ENCODE measurements at places on chromosomes 1 and 21.
A peak's percentile ranks its signal among the peaks of the same experiment; 100 is the strongest.

GRCh38 chr1:2555634-2556276 lies 416 bp upstream of the TNFRSF14 start:
- DNase-seq: no peak

- no peak for DNase-seq
Measured at GRCh38 chr1:33459691-33460090, 12.8 kb upstream of the ZSCAN20 start.

- no peak for DNase-seq
Measured at GRCh38 chr1:183476081-183476480, 3.8 kb downstream of the SMG7 start.

- no peak for DNase-seq
Measured at GRCh38 chr1:46595127-46595526, 8.9 kb downstream of the MKNK1 start.

- DNase-seq: no peak
Measured at GRCh38 chr1:47887060-47887459, 110.1 kb downstream of the TRABD2B start.

GRCh38 chr1:113692824-113693431 lies 66.4 kb downstream of the PHTF1 start:
- no peak for DNase-seq

- DNase-seq: no peak
Measured at GRCh38 chr1:29433830-29434229, 197.5 kb downstream of the PTPRU start.

- DNase-seq: no peak
Measured at GRCh38 chr1:207497941-207498340, 2.0 kb downstream of the CR1 start.

- DNase-seq: no peak
Measured at GRCh38 chr1:187689129-187689528, 860.4 kb downstream of the PLA2G4A start.

- no peak for DNase-seq
Measured at GRCh38 chr1:17251246-17251645, 2.3 kb downstream of the PADI3 start.

DNA sequence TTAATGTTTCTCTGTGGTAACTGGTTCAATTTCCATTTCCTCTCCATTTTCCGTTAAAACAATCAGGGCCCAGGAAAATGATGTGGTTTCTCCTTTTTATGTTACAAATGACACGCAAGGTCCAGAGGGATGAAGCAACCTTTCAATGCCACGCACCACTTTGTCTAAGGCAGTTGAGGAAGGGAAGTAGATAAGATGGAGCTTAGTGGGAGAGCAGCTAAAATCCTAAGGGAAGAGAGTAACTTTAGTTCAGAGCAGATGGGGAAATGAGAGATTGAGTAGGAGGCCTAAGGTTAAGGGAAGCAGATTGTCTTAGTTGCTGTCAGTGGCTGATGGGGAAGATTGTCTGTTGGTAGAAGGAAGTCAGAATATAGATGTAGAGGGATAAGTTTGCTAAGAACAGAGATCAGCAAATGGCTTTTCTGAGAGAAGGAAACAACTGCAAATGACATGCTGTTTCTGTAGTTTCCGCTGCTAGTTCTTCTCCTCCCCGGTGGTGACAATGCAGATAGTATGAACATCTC lies 660 bp downstream of the CD1C start:
- DNase-seq: no peak

GRCh38 chr1:53413175-53414001 lies 45.8 kb upstream of the DMRTB1 start:
- no peak for DNase-seq

DNA sequence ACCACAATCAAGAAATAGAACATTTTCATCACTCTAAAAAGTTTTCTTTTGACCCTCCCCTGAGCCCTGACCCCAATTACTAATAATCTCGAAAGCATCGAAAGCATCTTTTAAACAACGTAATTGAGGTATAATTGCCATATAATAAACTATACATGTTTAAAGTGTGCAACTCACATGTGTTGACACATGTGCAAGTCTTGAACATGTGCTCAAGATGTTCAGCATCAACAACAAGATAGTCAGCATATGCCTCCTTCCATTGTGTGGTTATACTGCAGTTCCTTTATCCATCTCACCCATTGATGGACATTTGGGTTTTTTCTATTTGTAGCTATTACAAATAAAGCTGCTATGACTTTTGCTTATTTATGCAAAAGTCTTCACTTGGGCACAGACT lies 90.7 kb downstream of the RIPK4 start:
- DNase-seq: no peak

DNA sequence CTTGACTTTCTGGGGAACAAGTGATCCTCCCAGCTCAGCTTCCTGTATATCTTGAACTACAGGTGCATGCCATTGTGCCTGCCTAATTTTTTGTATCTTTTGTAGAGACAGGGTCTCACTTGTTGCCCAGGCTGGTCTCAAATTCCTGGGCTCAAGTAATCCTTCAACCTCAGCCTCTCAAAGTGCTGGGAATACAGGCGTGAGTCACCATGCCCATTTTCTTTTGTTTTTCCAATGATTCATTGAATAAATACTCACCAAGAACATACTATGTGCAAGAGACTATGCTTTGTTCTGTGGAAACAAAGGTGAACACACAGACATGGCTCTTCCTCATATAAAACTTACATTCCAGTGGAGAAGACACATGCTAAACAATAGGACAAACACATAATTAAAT lies 407.8 kb upstream of the DAB1 start:
- DNase-seq: no peak

DNA sequence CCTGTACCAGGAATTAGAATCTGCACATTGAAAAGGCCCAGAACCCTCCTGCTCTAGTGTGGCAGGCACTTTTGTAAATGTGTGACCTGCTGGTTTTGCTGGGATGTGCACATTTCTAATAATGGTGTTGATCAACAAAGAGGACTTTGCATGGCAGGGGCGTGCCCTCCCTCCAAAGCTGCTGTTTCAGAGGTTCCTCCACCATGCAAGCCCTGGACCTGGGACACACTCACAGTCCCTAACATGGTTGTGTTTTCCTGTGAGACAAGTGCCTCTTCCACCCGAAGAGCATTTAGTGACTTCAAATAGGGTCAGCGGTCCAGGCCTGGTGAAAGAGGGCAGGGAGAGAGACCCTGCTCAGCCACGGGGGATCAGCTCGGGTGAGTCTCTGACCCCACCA lies 28.1 kb downstream of the TENT5C start:
- no peak for DNase-seq

DNA sequence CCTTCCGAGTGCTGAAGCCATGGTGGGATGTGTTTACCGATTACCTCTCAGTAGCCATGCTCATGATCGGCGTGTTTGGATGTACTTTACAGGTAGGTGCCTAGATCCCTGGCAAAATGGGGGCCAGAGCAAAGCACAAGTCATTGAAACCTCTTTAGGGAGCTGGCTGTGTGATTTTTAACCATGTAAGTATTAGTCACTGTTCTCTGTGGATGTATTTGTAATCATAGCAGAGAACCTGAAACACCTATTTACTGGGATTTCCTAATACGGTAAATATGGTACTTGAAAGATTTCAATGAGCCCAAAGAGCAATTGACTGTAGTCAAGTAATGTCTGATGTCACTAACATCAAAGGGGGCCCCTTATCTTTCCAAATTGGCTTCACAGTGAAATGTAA lies 53.6 kb downstream of the LRRC8C start:
- DNase-seq: no peak

DNA sequence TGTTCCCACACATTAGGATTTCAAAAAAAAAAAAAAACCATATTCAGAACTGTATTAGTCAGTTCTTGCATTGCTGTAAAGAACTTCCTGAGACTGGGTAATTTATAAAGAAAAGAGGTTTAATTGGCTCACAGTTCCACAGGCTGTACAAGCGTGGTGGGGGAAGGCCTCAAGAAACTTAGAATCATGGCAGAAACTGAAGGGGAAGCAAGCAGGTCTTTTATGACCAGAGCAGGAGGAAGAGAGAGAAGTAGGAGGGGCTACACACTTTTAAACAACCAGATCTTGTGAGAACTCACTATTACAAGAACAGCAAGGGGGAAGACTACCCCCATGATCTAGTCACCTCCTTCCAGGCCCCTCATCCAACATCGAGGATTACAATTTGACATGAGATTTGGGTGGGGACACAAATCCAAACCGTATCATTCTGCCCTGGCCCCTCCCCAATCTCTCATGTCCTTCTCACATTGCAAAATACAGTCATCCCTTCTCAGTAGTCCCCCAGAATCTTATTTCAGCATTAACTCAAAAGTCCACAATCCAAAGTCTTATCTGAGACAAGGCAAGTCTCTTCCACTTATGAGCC lies 51.8 kb downstream of the POU2F1 start:
- DNase-seq: no peak

GRCh38 chr1:7899741-7900140 lies 40.9 kb downstream of the TNFRSF9 start:
- no peak for DNase-seq

- DNase-seq: no peak
Measured at GRCh38 chr1:226820941-226821718, 49.3 kb upstream of the PSEN2 start.

- no peak for DNase-seq
Measured at GRCh38 chr1:242556759-242557158, 32.3 kb upstream of the PLD5 start.

- DNase-seq: no peak
Measured at GRCh38 chr1:25675729-25676476, 59.3 kb downstream of the MAN1C1 start.

- DNase-seq: no peak
Measured at GRCh38 chr1:39328095-39328494, 123.6 kb downstream of the MACF1 start.

DNA sequence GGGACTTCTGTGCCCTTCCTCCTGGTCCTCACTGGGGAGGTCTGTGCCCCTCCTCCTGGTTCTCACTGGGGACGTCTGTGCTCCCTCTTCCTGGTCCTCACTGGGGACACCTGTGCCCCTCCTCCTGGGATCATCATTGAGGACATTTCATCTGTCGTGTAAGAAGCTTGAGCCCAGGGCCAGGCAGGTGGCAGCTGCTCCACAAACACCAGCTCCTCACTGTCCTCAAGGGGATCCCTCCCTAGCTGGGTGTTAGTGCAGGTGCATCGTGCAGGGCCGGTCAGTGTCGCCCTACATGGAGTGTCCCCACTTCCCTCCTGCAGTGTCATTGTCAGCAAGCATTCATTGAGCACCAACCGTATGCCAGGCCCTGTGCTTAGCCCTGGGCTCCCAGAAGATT lies 312.7 kb downstream of the PTPRU start:
- no peak for DNase-seq

DNA sequence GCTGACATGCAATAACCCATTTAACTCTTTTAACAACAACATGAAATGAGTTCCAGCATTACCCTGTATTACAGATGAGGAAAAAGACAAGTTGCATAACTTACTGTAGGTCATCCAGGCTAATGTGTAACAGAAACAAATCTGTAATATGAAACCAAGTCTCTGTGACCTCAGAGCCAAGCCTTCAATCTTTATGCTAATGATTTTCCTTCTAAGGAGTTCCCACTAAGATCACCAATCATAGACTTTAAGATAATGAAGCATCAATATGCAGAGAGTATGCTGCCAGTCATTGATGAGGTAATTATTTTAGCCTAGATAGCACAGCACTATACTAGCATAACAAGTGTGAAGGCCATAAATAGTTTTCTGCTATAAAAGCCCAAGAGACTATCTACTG lies 35.6 kb upstream of the RNPC3 start:
- no peak for DNase-seq

GRCh38 chr1:31620631-31621497 lies 3.4 kb downstream of the HCRTR1 start:
- no peak for DNase-seq

GRCh38 chr1:231591466-231591865 lies 35.1 kb upstream of the DISC1 start:
- no peak for DNase-seq

GRCh38 chr1:153548722-153549688 lies at the start of gene S100A3:
TSS of gene S100A3 (minus strand) at chr1:153549258. CDS start at chr1:153548485, 773 bp downstream.
- no peak for DNase-seq

GRCh38 chr1:205670611-205671430 lies 9.5 kb downstream of the SLC45A3 start:
- no peak for DNase-seq

GRCh38 chr1:196557797-196558196 lies 50.4 kb downstream of the KCNT2 start:
- no peak for DNase-seq

GRCh38 chr1:187168297-187168696 lies 339.5 kb downstream of the PLA2G4A start:
- no peak for DNase-seq

DNA sequence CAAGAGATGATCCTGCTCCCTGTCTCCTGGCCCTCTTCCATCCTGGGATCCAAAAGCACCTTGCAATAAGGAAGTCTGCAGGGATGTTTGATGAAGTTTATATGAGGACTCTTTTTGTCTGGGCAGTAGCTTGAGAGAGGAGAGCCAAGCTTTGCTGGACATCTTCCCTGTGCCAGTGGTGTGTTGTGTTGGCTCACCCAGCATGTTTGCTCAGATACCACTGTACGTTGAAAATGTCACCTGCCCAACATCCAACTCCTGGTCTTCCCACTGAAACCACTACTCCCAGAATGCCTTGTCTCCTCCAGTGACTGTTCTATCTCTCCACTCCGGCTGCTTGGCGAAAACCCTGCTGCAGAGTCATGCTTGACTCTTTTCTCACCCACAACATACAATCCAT lies 12.8 kb downstream of the CDK18 start:
- no peak for DNase-seq

DNA sequence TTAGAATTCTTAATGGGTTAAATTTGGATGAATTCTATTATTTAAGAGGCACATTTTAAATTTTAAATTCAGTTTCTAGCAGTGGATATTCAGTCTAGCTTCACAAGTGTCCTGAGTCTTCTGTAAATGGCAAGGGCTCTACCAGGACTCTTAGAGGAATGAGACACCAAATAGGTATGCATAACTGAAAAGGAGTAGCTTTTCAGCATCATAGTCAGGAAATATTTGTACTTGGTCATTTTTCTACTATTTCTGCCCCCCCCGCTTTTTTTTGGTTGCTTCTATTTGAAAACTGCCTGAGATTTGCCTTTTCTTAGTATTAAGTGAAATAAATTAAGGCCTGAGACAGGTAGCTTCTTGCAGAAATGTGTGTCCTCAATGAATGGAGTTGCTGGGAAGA lies 80.2 kb downstream of the MAST2 start:
- DNase-seq: no peak

- peak; percentile 22 for DNase-seq
Measured at GRCh38 chr1:179079113-179079761, 2.6 kb upstream of the TOR3A start.

GRCh38 chr1:209400351-209401220 lies 182.9 kb upstream of the CAMK1G start:
- DNase-seq: no peak

DNA sequence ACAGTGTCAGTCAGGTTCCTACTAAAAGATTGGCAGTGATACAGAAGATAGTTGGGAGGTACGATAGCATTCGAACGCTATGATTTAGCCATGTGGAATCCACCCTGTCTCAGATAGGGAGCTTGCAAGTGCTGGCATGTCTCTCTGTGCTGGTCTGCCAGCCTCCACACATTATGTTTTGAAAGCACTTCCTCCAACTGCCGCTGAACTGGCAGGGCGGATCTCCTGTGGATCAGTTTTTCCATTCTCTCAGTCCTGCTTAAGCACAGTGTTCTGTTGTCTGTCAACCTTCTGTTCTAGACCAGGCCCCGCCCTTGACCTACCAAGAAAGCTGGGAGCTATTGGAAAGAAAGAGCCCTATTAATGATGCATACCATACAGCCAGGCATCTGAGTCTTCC lies 65.5 kb upstream of the PALMD start:
- no peak for DNase-seq

Measured in NCI-H2081 treated with DMSO at 0.1 percent for 48 hours (cell line).